Activated T-helper 17 cell treated with anti-CD3 and anti-CD28 coated beads, Interleukin-2, amount 50 U/mL, for 72 hours (primary cell): ENCODE measurements at places on chromosomes 7 and 10. TPM values are rescaled to one million over a fixed set of nuclear protein-coding genes. Genes with fewer than 3 reads are reported as not detected.

The ACTA2 gene
- 29.6 TPM for total RNA-seq

The CPEB3 gene
- total RNA-seq = 2.1 TPM

DNA sequence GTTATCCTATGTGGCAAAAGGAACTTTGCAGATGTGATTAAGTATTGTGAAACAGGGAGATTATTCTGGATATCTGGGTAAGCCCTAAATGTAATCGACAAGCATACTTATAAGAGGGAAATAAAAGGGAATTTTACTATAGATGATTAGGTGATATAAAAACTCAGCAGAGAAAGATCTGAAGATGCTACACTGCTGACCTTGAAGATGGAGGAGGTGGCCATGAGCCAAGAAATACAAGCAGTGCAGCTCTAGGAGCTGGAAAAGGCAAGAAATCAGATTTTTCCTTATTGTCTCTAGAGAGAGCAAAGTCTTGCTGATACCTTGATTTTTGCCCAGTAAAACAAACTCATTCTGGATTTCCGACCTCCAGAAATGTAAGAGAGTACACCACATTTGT is 67.7 kb downstream of the BRAF start:
- ATAC-seq = no peak

The LRRD1 gene
- 0.19 TPM for total RNA-seq

The CFAP69 gene
- total RNA-seq = 0.35 TPM

The VAX1 gene
- not detected for total RNA-seq

The LMTK2 gene
- 15.8 TPM for total RNA-seq

DNA sequence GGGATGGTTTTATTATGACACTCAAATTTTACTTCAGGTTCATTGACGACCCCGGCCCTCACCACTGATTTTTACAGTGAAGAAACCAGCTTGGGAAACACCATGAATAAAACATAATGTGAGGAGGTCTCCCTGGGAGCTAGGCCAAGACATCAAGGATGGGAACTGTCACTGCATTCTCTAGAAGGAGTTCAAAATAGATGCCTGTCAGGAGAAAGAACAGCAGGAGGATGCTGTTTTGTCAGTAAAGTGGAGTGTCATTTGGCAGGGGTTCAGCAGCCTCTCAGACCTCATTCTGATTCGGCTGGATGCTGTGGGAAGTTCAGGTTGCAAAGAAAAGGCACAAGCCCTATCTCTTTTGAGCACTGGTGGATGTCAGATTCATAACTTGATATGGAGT is 360.3 kb upstream of the C7orf33 start:
- ATAC-seq = no peak

- ATAC-seq = no peak
Measured at GRCh38 chr10:84114088-84114667, 25.1 kb upstream of the GHITM start.

The TNPO3 gene
- 62.6 TPM for total RNA-seq

- no peak for ATAC-seq
Measured at GRCh38 chr7:101362334-101363195, at the start of gene COL26A1. Gene COL26A1 (plus strand): TSS chr7:101362875. CDS start chr7:101363033, 158 bp downstream.

DNA sequence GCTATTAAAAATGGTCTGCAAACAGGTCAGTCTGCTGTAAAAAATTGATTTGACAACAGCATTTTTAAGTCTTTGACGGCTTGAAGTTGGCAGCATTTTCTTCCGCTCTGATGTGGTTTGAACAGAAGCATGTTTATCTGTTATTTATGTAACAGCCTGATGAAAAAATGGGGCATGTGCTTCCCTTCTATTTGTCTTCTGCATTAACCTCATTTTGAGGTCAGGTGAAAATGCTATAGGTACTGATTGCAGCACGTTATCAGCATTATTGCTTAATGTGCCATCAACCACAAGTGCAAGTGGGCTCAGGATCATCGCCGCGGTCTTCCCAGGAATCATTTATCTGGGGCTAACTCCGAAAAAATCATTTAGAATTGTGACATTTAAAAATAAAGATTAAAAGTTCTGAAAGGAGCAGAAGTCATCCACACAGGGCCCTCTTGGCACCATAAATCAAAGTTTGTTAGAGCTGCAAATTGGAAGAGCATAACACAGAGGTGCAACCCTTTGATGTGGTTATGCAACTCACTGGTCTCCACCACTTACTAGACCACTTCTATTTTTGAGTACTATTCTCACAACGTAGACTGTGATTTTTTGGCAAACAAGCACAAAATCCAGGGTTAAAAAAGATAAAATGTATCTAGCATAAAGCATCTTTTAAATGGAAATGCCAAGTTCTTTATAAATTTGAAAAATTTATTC is 307.7 kb downstream of the MDFIC start:
- no peak for ATAC-seq

- no peak for ATAC-seq
Measured at GRCh38 chr7:34075523-34076370, 170.4 kb downstream of the BMPER start.

GRCh38 chr7:134632052-134632451 is 14.6 kb upstream of the BPGM start:
- ATAC-seq = no peak

DNA sequence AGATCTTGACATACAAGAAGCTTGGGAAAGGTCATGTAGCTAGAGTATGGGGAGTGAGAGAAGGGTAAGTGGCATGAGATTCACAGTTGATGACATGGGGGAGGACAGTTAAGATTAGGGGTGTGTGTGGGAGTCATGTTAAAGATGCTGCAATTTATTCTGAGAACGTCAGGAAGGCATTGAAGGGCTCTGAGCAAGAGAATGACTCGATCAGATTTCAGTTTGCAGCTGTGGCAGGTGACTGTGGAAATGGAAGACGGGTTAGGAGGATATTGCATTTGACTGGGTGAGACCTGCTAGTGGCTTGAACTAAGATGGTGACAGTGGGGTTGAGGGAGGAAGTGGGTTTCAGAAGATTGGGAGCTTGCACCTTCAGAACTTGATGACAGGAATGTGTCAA is 5.6 kb downstream of the CDC123 start:
- ATAC-seq = peak; percentile 92

DNA sequence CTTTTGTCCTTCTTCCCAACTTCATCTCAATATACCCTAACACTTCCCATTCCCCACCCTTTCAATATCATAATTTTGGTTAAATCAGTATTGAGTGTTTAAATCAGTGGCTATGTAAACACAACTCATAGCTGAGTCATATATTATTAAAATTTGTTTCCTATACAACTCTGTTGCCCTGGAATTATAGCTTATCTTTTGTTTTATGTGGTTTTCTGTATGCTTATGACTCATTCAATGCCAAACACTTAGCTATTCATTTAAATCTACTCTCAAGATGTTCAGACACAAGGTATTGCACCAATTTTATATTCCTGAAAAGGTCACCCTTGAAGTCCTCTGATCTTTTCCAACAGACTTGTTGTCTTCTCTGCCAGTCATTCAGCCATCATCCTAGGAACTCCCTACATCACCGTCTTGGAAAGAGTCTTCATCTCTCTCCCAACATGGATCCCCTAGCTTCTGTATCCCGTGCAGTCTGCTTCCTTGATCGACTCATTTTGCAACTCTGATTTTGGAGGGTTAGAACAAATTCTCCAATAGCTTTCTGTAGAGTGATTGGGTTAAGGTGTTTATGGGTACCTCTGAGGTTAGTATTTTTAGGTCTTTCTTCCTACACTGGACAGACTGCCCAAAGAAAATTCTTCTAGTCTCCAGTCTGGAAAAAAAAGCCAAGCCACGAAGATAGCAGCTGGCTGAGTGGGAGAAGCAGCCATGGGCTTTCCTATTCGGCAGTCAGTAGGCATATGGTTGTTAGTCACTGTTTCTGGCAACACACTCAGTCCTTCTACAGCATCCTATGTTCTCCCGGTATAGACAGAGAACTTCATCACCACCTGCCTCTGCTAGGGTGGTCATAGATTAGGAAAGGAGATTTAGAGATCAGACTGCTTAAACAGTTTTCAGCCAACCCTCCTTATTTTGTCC is 102.1 kb downstream of the CRPPA start:
- no peak for ATAC-seq

DNA sequence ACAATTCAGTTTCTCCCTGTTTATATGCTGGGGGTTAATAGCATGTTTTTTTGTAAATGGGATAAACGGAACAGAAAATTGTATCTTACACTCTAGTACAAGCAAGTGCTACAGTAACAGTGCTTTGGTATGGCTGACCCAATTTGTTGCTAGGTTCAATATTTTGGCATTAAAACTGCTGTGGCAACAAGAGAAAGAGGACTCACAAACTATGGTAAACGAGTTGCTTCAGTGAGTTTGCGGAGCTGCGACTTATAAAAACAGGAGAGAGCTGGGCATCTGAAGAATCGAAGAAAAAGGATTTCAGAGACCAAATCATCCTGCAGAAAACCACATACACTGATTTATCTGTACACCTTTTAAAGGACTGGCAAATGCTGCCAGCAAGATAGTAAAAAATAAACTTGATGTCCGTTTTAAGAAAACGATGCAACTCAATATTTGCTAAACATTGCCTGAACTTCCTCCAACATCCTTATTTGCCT is 2.2 kb downstream of the GLUD1 start:
- ATAC-seq = no peak

The NPC1L1 gene
- total RNA-seq = not detected

The PDZD8 gene
- total RNA-seq = 15.6 TPM

GRCh38 chr7:96591900-96592676 is 117.6 kb downstream of the SEM1 start:
- ATAC-seq = no peak

DNA sequence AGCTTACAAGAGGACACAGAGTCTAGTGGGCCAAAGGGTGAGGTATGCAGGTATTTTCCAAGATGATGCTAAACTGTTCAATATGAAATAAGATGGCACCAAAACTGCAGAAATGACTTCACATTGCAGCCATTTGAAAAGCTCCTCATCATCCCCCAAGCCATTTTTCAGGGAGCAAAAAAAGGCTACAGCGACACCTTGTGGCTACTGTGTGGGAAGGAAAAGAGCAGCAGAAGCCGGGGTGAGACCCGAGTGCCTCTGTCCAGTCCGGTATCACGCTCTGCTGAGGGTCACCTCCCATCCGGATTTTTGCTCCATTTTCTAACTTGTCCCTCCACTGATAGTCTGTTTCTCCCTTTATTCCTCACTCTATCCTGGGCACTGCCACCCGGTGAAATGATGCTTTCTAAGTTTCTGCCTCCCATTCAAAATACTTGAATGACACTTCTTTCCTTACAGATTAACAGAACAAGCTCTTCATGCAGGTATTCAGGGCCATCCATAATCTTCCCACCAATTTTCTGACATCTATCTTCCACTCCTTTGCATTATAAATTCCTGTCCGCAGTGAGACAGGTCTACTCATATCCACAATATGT is 220.2 kb downstream of the DGKI start:
- peak; percentile 47 for ATAC-seq

GRCh38 chr7:68816491-68816890 is 781.8 kb upstream of the AUTS2 start:
- no peak for ATAC-seq

GRCh38 chr7:90092506-90092905 is 61.8 kb upstream of the STEAP1 start:
- no peak for ATAC-seq

The ARHGEF5 gene
- total RNA-seq = 17.6 TPM

GRCh38 chr10:19824381-19825342 is 8.4 kb downstream of the PLXDC2 start:
- ATAC-seq = no peak

- no peak for ATAC-seq
Measured at GRCh38 chr7:117648203-117648866, 168.5 kb downstream of the CFTR start.

The SFTPD gene
- not detected for total RNA-seq

DNA sequence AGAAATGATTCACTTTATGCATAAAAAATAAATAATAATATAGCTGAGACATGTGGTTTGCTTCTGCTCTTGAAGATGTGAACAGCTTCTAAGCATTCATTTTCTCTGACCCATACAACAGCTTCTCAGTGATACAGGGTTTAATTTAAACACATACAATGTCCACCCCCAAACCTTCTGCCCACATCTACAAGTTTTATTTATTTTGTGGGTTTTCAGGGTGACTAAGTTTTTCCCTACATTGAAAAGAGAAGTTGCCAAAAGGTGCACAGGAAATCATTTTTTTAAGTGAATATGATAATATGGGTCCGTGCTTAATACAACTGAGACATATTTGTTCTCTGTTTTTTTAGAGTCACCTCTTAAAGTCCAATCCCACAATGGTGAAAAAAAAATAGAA is 17.2 kb downstream of the INHBA start:
- no peak for ATAC-seq

The SMARCD3 gene
- 11.8 TPM for total RNA-seq

DNA sequence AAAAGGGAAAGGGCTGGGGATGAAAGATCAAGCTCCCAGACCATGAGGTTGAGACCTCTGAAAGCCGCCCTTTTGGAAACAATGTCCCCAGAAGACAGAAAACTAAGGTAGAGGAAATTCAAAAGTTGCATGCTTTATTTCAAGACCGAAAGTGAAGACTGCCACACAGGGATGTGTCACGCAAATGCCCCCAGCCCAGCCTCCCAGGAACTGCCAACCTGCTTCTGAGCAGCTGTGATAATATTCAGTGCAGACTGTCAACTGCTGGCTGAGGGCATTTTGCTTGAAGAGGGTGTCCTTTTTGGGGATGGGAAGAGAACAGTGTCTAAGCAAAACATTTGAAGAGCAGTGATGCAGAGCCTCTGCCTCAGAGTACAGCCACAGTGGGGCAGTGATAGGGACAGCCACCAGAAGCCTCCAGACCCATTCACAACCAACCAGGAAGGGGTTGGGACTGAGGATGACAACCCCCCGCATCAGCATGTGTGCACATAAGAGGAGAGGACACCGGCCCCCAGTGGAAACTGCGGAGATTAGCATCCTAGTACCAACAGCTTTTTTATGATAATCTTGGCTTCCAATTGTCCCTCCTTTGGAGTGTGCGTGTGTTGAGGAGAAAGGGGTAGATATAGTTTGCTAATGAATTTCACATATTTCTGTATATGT is 34.7 kb upstream of the NFE2L3 start:
- ATAC-seq = peak; percentile 50

DNA sequence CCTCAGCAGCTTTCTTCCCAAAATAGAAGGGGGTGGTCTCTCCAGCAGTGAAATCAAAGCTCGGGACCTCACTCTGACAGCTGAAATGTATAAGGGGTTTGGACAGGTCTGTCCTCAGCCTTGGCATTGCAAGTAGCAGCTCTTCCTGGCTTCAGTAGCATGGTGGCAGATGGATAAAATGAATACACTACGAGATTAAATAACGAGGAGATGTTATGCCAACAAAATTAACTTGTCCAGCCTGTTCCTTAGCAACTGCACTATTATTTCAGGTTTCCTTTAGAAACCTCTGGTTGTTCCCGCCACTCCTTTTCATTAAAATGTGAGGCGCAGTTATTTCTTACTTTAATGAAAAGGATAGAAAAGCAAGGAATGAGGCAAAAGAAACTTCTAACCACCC is 24.9 kb downstream of the PRLHR start:
- no peak for ATAC-seq

GRCh38 chr10:103681617-103682399 is 173.6 kb downstream of the SH3PXD2A start:
- ATAC-seq = no peak

DNA sequence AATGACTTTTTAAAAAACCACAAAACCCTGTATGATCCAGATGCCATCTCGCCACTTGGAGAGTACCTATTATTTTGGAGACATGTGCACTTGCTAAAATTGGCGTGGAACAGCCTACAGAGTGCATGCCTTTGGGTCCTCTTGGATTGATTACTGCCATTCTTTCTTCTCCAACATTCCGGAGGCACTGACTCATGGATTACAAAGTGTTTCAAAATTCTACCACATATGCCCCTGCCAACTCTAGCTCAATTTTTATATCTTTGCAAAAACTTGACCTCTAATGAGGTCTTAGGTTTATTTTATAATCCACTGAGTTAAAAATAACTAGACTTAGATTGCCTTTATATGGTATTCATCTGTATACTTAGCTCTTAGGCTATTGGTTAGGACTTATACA is 55.8 kb upstream of the KIF5B start:
- ATAC-seq = no peak
